Smooth muscle cell of trachea (primary cell): ENCODE measurements at places on chromosomes 5 and 9. TPM values are rescaled to one million over a fixed set of nuclear protein-coding genes. Genes with fewer than 3 reads are reported as not detected.

The ACOT12 gene
- 1.6 and 2.2 TPM in 2 replicates for total RNA-seq

The SNX2 gene
- total RNA-seq = 139 and 162 TPM in 2 replicates

The SOX30 gene
- under 0.01 TPM in 1 of 2 replicates, not detected in the other for total RNA-seq

The GPX8 gene
- total RNA-seq = 124 and 134 TPM in 2 replicates

The NDUFS4 gene
- total RNA-seq = 69.0 and 151 TPM in 2 replicates

The ENTPD8 gene
- total RNA-seq = 0.15 TPM in 1 of 2 replicates, not detected in the other

The PCDHB10 gene
- total RNA-seq = 0.15 and 0.66 TPM in 2 replicates

The TMC1 gene
- total RNA-seq = 1.3 TPM in 1 of 2 replicates, not detected in the other

The PPP3R2 gene
- total RNA-seq = not detected in 2 replicates

The TUSC1 gene
- 7.4 and 9.9 TPM in 2 replicates for total RNA-seq

The FGF10 gene
- total RNA-seq = 1.7 and 7.3 TPM in 2 replicates

The C9orf153 gene
- 0.15 and 0.50 TPM in 2 replicates for total RNA-seq

The TSSK1B gene
- 0.15 and 0.50 TPM in 2 replicates for total RNA-seq

The FBN2 gene
- total RNA-seq = 12.1 and 78.2 TPM in 2 replicates

The SFXN1 gene
- total RNA-seq = 132 and 149 TPM in 2 replicates

The CDH6 gene
- 61.4 and 77.2 TPM in 2 replicates for total RNA-seq

The XRCC4 gene
- 6.6 and 19.6 TPM in 2 replicates for total RNA-seq

The PCDHA1 gene
- under 0.01 TPM in 1 of 2 replicates, not detected in the other for total RNA-seq

The ARL10 gene
- 12.1 and 16.3 TPM in 2 replicates for total RNA-seq

The PCDHA8 gene
- under 0.01 and 0.15 TPM in 2 replicates for total RNA-seq

The GMCL2 gene
- under 0.01 TPM in 1 of 2 replicates, not detected in the other for total RNA-seq

The GNA14 gene
- total RNA-seq = 0.15 and 0.50 TPM in 2 replicates

The NADK2 gene
- total RNA-seq = 25.6 and 26.1 TPM in 2 replicates

The GLRA1 gene
- total RNA-seq = not detected in 2 replicates

The TMEM232 gene
- 7.0 and 7.6 TPM in 2 replicates for total RNA-seq

The CDH10 gene
- under 0.01 and 0.83 TPM in 2 replicates for total RNA-seq

The TBC1D13 gene
- total RNA-seq = 12.7 and 21.8 TPM in 2 replicates

The EXOC3 gene
- total RNA-seq = 52.5 and 64.5 TPM in 2 replicates

The SMIM33 gene
- total RNA-seq = not detected in 2 replicates

The NLN gene
- total RNA-seq = 22.8 and 43.6 TPM in 2 replicates

The NFX1 gene
- 27.1 and 33.4 TPM in 2 replicates for total RNA-seq

The SPATA24 gene
- 2.5 and 10.9 TPM in 2 replicates for total RNA-seq

The DCP2 gene
- 17.0 and 20.9 TPM in 2 replicates for total RNA-seq

The ARSI gene
- 12.1 and 18.9 TPM in 2 replicates for total RNA-seq

The HSPB3 gene
- 0.33 TPM in 1 of 2 replicates, not detected in the other for total RNA-seq

The PFN3 gene
- not detected in 2 replicates for total RNA-seq

The PCDHB7 gene
- under 0.01 and 0.66 TPM in 2 replicates for total RNA-seq

The TMEM171 gene
- 0.87 and 1.8 TPM in 2 replicates for total RNA-seq

The GAS1 gene
- 37.4 and 58.1 TPM in 2 replicates for total RNA-seq

The RHOBTB3 gene
- 172 and 187 TPM in 2 replicates for total RNA-seq

The NTRK2 gene
- total RNA-seq = 0.15 and 0.17 TPM in 2 replicates

The PIP5K1B gene
- total RNA-seq = not detected in 2 replicates

The SNCB gene
- 0.33 and 1.6 TPM in 2 replicates for total RNA-seq

The NOXA1 gene
- 0.73 and 1.7 TPM in 2 replicates for total RNA-seq

The MATR3 gene
- 196 and 339 TPM in 2 replicates for total RNA-seq

The PARP8 gene
- 16.3 and 19.0 TPM in 2 replicates for total RNA-seq

The PKD2L2 gene
- not detected in 2 replicates for total RNA-seq

The APBB3 gene
- total RNA-seq = 20.2 and 28.5 TPM in 2 replicates

The FAM114A2 gene
- 35.9 and 50.6 TPM in 2 replicates for total RNA-seq

The DIPK1B gene
- total RNA-seq = 0.58 and 2.2 TPM in 2 replicates

The FCN2 gene
- not detected in 2 replicates for total RNA-seq

The AMBP gene
- 0.15 and 0.17 TPM in 2 replicates for total RNA-seq

The HSPA5 gene
- total RNA-seq = 247 and 249 TPM in 2 replicates

The TLX3 gene
- not detected in 2 replicates for total RNA-seq

The EGFLAM gene
- 2.5 and 3.0 TPM in 2 replicates for total RNA-seq

The BAAT gene
- total RNA-seq = not detected in 2 replicates

The SGCD gene
- total RNA-seq = 12.2 and 22.0 TPM in 2 replicates
